ENCODE measurements at places on chromosomes 2 and 18.
A peak's percentile ranks its signal among the peaks of the same experiment; 100 is the strongest.

DNA sequence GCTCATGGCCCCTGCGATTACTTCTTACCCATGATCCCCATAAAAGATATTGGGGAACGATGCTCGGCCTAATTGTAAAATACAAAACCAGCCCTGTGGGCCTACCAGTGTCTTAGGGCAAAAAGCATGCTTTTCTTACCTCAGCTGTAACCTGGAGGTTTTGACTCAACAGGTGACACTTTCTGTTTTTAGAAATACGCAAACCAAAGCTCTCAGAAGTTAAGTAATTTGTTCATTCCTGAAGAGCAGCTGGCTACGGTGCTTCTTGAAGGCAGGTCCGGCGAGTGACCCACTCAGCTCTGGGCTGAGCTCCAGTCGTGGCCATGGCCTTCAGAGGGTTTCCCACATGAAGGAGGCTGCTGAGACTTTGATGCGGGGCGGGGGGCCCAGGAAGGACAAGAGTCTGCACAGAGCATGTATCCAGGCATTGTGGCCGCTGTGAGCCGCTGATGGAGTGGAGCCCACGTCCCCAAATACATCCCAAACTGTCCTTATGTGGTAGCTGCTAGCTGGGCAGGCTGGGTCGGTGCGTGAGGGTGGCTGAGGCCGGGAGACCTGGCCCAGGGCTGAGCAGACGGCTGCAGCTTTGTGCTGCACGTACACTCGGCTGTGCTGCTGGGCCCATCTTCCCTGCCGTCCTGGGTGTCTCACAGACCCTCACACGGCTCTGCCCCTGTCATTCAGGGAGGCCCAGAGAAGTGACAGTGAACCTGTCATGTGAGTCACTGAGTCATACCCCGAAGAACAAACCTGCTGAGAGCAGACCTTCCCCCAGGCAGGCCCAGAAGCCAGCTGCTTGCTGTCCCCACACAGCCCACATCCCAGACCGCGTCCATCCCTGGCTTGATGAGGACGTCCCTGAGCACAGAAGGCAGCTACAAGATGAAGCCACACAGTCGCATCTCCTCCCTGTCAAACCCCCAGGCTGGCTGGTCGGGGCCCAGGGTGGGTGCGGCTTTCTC is 34.1 kb downstream of the ITGB1BP1 start:
- DNase-seq, result no peak

GRCh38 chr2:18433872-18434271 is 126.6 kb downstream of the RDH14 start:
- no peak for DNase-seq

DNA sequence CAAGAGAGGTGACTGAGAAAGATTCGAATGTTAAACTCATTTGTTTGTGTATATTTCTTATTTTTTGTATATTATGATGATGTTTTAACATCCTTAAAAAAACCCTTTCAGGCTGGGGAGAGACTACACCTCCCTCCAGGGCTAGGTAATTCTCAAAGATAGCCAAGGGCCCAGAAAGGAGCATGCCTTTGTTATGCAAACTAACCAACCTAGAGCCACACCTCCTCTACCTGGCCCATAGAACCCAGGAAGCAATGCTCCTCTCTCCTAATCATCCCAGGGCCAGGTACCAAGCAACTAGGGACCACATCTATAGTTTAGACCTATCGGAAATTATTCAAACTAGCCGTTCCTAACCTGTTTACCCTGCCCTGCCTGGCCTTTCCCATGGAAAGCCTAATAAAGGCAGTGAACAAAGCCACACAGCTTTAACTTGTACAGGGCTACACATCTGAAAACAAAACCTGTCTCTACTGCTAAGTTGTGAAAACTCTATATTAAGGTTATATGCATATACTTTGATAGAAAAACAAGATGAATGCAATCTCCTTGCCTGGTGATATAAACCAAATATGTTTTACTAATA is 79.7 kb downstream of the COLEC12 start:
- DNase-seq, result no peak

GRCh38 chr18:63067939-63068338 is 251.6 kb downstream of the BCL2 start:
- no peak for DNase-seq

DNA sequence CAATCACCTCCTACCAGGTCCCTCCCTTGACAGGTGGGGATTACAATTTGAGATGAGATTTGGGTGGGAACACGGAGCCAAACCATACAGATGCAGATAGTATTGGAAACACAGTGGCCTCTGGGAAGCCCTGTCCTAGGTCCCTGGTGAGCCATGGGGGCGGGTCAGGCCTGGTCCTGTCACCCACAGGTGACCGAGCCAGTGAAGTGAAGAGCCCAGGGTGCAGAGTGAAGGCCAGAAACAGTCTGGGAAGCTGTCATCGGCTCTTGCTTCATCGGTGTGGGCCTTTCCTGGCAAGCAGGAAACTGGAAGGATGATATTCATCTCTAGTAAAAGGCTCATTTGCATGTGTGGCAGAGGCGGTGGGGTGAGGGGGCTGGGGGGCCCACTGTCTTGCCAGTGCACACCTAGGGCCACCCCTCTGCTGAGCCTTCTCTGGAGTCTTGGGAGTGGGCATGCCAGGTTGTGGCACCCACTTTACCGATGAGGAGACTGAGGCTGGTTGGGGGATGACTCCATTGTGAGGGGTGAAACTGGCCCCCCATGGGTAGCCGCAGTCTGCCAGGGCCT is 290.6 kb downstream of the NDUFA10 start:
- DNase-seq, result no peak

DNA sequence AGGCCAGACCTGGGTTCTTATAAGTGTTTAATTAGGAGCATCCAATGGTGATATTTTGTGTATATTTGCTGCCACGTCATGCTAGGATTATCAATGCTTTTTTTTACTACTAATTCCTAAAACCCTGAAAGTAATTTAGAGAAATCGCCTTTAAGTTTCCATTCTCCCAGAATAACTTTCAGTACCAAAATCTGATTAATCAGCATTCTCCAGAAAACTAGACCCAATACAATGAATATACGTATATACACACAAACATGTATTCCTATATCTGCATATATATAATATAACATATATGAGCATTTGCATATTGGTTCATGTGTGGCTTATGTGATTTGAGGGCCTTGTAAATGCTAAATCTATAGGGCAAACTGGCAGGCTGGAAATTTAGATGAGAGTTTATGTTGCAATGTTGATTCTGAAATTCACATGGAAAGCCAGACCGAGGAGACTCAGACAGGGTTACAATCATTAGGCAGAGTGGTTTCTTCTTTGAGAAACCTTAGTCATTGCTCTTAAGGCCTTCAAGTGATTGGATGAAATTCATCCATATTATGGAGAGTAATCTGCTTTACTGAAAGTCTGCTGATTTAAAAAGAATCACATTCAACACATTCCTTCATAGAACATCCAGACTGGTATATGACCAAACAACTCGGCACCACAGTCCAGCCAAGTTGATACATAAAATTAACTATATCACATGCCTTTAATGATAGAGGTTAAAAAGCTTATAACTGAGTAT is 65.9 kb upstream of the RGPD4 start:
- DNase-seq, result no peak

GRCh38 chr2:8312221-8312620 is 369.6 kb upstream of the ID2 start:
- DNase-seq, result no peak

- no peak for DNase-seq
Measured at GRCh38 chr2:46803547-46803878, 112.1 kb downstream of the MCFD2 start.

DNA sequence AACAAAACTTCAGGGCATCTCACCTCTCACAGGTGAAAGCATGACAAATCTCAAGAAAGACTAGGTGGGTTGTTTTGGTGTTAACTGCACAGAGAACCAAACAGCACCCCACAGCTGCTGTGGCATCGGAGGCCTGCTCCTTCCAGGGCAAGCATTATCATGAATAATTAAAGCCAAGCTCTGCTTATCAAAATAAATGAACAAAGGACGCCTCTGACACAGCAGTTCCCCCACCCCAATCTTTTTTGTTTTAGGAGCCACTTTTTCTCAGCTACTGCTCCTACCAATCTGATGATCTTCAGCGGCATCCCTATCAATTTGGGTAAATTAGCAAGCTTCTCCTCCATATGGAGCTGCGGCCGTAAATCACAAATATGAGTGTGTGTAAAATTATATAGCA is 58.6 kb downstream of the KLF7 start:
- DNase-seq, result no peak

DNA sequence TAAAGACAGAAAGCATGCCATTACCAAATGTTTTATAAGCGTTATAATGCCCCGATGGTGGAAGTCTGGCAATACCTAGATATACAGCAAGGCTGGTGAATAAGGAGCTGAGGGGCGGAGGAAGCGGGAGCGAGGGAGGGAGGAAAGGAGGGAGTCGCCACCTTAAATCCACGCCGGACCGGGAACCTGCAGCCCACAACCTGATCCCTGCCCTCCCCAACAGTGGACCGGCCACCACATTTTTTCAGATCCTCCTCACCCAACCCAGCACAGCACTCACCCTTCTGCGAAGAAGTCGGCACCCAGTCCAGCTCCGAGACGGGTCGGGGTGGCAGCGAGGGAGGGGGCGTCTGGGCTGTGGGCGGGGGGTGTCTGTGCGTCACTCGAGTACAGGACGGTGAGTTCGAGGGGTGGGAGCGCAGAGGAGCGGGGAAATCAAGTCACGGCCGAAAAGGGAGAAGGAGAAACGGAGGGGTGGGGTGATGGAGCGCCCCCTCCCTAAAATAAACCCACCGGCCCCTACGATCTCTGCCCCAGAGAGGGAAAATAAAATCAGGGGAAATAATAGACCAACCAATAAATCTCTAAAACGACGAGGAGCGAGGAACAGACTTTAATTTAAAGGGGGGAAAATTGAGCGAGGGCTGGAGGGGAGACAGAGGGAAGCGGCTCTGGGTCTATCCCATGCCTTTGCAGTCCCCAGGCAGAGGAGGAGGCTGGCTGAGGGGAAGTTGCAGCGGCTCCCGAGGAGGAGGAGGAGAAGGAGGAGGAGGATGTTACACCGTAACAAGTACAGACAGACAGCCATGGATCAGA is 96.5 kb upstream of the SERTAD2 start:
- DNase-seq, result peak; percentile 61

- DNase-seq, result no peak
Measured at GRCh38 chr2:85017411-85018048, 46.6 kb downstream of the KCMF1 start.

- DNase-seq, result no peak
Measured at GRCh38 chr18:54608028-54608642, 17.1 kb downstream of the DYNAP start.

DNA sequence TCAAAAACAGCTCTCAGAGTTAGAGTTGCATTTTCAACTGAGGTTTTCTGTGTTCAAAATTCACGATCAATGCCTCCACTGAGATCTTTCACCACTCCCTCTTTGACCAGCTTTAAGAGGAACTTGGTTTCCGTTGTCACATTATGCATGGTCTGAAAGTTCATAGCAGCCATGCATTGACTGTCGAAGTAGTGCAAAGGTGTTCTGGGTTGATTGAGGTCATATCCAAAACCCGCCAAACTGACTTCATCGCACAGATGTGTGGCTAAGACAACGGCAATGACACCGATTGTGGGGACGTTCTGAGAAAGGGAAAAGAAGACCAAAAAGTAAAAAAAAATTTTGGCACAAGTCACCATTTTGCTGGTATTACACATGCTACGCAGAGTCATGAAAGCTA is 48.7 kb downstream of the ST3GAL5 start:
- no peak for DNase-seq

GRCh38 chr2:128285329-128285931 is 33.2 kb downstream of the HS6ST1 start:
- no peak for DNase-seq

DNA sequence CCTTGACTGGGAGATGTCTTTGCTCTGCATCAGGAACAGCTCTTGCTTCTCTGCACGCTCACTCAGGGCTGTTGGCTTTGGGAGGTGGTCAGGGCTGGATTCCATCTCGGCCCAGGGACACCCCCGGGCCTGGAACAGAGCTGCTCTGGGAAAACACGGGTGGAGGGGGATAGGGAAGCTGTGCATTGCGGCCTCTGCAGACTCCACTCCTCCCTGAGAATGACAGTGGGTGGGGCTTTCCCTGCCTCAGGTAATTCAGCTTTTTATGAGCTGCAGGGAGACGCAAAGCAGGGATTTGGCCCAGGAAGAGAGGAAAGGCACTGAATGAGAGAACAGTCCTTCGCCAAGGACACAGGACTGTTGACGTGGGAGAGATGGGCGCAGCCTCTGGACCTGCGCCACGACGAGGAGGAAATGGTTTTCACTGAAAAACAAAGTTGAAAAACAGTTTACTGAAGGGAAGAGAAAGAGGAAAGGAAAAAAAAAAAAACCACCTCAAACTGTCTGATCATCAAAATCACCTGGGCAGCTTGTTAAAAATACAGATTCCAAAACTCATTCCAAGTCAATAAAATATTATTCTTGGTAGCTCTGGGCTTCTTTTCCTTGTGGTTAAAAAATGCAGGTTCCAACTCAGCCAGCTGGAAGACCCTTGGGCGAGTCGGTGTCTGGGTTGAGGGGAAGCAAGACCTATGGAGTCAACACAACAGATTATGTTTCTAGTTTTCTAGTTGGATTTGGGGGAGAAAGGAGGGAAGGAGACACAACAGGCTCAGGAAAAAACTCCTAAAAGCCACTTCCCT is 194.0 kb downstream of the ZFP36L2 start:
- no peak for DNase-seq

DNA sequence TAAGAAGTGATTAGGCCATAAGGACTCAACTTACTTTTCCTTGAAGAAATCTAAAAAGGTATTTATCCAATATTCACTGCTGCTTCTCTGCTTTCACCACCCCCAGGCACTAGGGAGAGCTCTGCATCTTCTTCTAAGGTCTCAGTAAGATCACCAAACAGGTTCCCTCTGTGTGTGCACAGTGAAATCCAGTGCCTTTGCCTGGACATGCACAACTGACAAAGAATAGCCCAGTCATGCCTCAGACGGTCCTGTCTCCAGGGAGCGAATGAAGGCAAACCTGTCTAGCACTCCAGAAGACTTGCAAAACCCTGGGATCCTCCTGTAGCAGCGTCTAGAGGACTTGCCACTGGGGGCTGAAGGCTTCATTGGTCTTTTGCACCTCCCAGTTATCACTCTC is 344.5 kb upstream of the LRATD1 start:
- peak; percentile 9 for DNase-seq

DNA sequence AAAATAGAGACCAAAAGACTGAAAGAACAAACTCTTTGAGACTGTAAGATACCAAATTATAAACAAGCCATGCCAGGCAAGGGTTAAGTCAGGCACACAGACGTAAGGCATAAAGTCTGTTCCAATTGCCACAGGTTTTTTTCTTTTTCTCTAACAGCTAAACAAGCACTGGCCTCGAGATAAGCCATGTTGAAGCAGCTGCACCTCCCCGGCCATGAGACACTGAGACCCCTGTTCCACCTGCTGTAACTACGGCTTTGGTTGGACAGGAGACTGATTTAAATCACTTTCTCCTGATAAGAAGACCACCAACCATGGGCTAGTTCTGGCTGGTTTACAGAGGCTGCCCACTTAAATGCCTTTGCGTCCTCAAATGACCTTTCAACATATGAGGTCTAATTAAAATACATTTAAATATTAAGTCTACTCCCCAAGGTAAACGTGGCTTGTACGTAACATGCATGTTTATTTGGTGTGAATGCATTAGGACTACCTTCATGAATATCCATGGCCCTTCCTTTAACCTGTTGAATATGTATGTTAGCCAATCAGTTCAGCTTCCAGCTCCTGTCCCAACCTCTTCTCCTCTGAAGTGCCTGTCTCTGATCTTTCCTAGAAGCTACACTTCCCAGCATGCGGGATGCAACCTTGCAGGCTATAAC is 117.2 kb downstream of the CMPK2 start:
- DNase-seq, result no peak

GRCh38 chr2:2992634-2993033 is 385.0 kb downstream of the EIPR1 start:
- DNase-seq, result no peak

Measured in head of caudate nucleus (tissue), 42 donors.